ENCODE measurements at places on chromosomes 7 and 10.

DNA sequence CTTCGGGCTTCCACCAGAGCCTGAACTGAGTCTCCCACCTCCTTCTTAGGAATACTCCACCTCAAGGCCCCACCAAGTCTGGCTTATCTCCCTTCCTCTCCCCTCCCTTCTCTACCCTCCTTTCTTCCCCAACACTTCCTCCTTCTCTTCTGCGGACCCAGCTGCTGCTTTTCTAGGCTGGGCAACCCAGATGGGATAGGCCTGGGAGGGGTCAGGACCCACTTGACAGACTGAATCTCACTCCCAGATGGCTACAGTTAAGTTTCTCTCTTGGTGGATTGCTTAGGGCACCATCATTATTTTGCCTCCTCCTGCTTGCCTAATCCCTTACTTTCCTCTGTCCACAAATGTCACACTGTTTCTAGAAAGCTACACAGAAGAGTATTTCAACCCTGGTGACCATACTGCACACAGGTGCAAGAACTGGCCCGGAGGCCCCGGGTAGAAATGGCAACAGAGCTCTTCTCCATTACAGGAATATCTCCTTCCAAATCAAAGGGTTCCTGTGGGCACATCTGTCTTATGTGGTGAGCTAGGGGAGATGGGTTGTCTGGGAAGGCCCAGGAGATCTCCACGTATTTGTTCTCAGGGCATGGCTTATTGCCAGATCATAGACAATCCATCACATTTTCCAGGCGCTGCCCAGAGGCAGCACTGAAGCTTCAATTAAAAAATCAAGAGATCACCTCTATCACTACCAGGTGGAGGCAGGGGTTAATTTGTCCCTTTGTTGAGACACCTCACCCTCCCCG is 5.1 kb upstream of the HOXA11 start:
- DNase-seq: no peak

- no peak for DNase-seq
Measured at GRCh38 chr10:66777665-66778064, 148.2 kb upstream of the LRRTM3 start.

- DNase-seq: no peak
Measured at GRCh38 chr7:24729365-24730017, 27.8 kb downstream of the GSDME start.

GRCh38 chr10:110354322-110354766 is 49.6 kb upstream of the SMNDC1 start:
- no peak for DNase-seq

- DNase-seq: no peak
Measured at GRCh38 chr7:121084748-121085336, 96.3 kb downstream of the CPED1 start.

GRCh38 chr7:83339907-83340306 is 177.2 kb upstream of the PCLO start:
- DNase-seq: no peak

DNA sequence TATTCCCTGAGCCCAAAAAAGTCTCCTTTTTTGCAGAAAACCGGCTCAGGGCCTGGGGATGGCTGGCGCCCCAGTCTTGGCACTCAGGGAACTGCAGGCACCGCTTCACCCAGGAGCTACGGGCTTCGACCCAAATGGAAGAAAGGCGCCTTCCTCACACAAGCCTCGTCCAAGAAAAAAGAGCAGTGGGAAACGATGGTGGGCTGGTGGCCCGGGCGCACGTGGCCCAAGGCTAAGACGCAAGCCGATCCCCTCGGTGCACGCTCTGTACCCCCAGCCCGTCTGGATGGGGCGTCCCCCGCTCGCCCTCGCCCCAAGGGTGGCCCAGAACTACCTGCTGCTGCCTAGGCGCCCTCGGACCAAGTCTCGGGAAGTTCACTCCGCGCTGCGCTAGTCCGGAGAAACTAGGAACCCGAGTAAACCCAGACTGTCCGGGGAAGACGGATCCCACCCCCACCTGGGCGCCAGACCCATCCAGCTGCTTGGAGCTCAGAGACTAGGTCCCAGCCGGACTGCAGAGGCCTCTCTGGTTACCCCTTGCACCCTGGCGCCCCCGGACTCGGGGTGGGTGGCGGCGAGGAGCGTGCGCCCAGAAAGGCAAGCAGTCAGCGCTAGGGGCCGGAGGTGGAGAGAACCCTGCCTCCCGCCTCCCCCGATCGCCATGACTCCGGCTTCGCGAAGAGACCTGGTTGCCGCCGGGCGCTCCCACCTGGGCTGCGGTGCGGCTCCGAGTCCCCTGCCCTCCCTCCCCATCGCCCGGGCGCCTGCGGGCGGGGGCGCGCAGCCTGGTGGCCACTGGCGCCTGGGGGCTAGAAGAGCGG is 76.4 kb downstream of the CALN1 start:
- DNase-seq: no peak

GRCh38 chr7:36370046-36370445 is 19.6 kb upstream of the ANLN start:
- no peak for DNase-seq

GRCh38 chr10:115762029-115762428 is 511.0 kb downstream of the GFRA1 start:
- no peak for DNase-seq

DNA sequence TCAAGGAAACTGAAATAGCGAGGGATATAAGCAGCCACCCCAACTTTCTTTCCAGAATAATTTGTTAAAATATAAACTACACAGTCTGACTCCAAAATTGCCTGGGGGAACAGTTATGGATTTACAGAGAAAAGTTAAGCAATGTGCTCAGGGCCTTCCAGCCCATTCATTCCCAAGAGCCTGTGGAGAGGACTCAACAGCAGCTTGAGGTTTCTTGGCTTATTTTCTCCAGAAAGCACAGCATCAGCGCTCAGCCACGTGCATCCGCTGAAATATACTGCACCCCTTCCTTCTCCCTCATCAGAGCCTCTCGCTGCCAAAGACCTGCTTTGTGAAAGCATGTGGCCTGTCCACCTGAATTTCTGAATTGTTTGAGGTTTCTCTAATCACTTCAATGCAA is 375.2 kb upstream of the VWC2 start:
- no peak for DNase-seq

DNA sequence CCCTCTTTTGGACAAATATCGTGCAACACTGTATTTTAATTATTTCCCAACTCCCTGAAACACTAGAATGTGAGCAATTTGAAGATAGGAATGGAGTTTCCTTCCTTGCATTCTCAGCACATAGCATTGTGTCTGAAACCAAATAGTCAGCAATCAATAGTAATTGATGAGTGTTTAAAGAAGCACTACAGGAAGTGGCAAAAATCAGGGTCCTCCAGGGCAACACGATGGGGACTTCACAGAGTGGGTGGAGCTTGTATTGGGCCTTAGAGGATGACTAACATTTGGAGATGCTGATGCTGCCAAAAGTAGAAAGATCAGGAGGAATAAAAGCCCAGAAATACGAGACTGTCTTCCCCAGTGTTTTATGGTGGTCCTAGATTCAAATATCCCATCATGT is 94.9 kb downstream of the NPSR1 start:
- no peak for DNase-seq

DNA sequence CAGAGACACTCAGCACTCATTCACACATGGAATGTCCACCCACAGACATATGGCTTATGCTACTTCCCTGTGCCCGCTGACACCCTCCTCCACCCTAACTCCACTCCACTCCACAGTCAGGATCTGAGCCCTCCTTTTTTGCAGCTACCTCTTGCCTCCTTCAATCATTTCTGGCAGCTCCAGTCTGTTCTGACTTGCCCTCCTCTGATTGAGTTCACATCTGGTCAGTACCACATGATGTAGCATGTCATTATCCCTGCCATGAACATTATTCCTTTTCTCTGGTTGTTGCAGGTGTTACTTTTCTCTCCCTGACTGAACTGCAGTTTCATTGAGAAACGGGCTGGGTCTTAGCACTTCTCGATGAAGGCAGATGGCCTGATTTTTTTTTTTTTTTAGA is 130.1 kb upstream of the EGR2 start:
- DNase-seq: no peak

DNA sequence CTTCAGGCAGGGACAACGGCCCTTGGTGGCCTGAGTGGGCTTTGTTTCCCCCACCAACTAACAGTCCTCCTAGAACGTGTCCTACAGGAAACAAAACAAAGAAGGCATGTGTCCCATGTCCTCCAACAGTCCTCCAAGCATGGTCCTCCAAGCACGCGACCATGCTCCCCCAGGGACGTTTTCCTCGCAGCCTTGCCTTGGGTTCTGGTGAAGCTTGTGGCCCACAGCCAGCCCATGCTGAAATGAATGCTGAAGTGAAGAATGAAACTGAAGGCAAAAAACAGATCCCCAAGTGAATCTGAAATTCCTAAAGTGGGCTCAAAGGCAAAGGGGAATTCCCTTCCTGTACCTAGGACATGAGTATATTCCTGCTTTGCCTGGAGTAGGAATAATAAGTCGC is 176.6 kb downstream of the JCAD start:
- DNase-seq: no peak

GRCh38 chr10:3813267-3813666 is 28.3 kb upstream of the KLF6 start:
- DNase-seq: no peak

GRCh38 chr10:103649654-103650423 is 156.3 kb downstream of the NEURL1 start:
- no peak for DNase-seq

Measured in cortex of kidney (tissue), 1 donor.